ENCODE measurements at places on chromosomes 6 and 20.

GRCh38 chr20:37389241-37389747 is 43.4 kb downstream of the SRC start:
- no peak for DNase-seq

- DNase-seq: no peak
Measured at GRCh38 chr6:44050872-44051505, 76.3 kb downstream of the MRPL14 start.

DNA sequence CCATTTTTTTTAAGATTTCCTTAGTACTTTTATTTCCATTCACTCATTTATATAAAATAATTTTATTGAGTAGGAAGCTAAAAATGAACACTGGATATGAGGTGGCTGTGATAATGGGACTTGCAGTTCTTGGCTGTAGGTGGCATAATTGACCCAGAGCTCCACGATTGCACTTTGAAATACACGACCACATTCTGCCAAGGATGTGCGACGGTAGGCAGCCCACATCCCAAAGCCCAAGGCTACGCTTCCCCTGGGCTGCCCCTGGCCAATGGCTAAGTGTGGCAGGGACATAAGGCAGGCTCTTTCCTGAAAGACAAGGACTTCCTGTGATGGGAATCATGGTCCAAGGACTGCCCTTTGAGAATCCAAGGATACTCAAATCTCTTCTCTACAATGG is 43.7 kb upstream of the ADTRP start:
- no peak for DNase-seq

DNA sequence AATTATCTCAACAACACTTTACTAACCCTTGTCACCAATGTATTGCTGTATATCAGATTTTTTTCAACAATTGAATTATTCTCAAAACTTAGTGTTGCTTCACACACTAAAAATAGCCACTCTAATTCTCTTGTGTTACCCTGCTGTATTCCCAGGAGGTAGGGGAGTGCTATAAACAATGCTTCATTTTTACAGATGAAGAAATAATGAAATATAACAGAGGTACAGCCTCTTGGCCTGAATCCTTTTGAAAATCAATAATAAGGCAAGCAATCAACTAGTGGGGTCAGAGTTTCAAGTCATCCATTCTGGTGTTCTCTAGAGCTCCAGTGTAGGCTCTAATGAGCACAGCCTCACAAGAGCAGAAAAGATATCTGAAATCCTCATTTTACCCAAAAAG is 10.9 kb downstream of the HIVEP2 start:
- DNase-seq: no peak

DNA sequence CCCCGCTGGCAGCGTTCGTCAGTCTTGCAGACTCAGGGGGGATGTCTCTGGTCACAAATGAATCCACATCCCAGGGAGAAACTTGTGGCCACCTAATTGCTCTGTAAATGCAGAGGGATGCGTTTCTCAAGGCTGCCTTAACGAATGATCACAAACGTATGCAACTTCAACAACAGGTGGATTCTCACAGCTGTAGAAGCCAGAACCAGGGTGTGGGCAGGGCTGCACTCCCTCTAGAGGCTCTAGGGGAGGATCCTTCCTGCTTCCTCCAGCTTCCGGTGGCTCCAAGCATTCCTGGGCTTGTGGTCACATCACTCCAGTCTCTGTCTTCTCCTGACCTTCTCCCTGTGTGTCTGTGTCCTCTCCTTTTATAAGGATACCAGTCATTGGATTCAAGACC is 3.3 kb upstream of the TAF4 start:
- no peak for DNase-seq

GRCh38 chr6:111576291-111576690 is 29.4 kb downstream of the TRAF3IP2 start:
- DNase-seq: no peak

- no peak for DNase-seq
Measured at GRCh38 chr6:105836379-105836778, 249.8 kb upstream of the PRDM1 start.

DNA sequence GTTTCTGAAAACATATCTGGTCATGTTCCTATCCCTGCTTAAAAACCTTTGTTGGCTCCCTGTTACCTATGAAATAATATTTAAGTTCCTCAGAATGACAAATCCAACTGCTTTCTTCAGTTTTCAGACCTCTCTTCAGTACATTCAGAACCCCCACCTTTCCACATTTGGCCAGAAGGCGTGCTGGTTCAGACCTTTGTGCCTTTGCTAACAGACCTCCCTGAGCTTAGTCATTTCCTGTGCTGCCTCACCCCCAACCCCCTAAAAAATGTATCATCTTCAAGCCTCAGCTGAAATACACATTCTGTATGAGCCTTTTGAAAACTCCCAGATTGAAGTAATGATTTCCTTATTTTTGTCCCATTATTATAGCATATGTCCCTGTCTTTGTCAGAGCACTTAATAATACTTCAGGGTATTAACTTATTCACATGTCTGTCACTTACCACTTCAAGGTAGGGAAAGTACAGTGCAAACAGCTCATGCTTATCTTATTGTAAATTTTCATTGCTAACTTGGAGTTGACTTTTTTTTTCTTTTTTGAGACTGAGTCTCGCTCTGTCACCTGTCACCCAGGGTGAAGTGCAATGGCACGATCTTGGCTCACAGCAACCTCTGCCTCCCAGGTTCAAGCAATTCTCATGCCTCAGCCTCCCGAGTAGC is 19.7 kb downstream of the FAM217A start:
- peak; percentile 55 for DNase-seq

DNA sequence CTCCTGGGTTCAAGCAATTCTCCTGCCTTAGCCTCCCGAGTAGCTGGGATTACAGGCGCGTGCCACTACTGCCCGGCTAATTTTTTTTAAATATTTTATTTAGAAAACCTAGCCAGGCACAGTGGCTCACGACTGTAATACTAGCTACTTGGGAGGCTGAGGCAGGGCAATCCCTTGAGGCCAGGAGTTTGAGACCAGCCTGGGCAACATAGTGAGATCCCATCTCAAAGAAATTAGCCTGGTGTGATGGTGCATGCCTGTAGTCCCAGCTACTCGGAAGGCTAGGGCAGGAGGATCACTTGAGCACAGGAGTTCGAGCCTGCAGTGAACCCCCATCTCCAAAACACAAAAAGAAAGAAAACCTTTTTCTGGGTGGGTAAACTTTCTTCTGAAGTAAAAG is 2.4 kb downstream of the SLC44A4 start:
- DNase-seq: no peak

GRCh38 chr6:117677553-117678141 is 2.4 kb downstream of the NUS1 start:
- DNase-seq: no peak

DNA sequence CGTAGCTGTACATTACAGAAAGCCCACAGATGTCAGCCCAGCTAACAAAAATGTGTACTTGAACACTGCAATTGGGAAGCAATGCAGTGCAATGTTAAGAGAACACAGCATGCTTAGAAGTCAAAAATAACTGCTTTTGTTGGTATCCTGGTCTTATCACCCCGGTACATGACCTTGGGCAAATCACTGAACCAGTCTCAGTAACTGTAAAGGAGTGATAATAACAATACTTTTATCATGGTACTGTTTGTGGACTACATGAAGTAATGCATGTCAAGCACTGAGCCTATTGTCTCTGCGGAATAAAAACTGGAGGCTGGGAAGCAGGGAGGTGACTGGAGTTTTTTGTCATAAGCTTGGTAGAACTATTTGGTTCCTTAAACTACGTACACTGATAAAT is 44.7 kb upstream of the SPDEF start:
- DNase-seq: no peak

- no peak for DNase-seq
Measured at GRCh38 chr6:19472850-19473249, 364.3 kb upstream of the ID4 start.

DNA sequence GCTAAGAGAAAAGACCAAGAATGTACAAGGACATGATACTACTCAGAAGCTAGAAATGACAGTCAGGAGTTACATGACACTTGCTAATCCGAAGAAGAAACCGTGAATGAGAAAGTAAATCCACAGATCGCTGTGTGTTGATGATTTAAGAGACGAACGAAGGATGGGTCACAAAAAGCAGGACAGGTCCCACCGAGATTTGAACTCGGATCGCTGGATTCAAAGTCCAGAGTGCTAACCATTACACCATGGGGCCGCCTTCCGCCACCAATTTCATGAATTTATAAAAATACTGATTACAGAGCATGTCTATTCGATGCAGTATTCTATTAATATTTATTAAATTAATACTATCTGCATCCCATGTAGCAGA is 54.0 kb upstream of the BTN3A2 start:
- DNase-seq: no peak

GRCh38 chr6:67889682-67889995 is 745.4 kb upstream of the ADGRB3 start:
- no peak for DNase-seq

Measured in activated CD4-positive, alpha-beta T cell treated with anti-CD3 and anti-CD28 coated beads for 4 hours (primary cell).